ENCODE measurements at places on chromosomes 11 and 22. TPM values are rescaled to one million over a fixed set of nuclear protein-coding genes. Genes with fewer than 3 reads are reported as not detected.
A peak's percentile ranks its signal among the peaks of the same experiment; 100 is the strongest.

DNA sequence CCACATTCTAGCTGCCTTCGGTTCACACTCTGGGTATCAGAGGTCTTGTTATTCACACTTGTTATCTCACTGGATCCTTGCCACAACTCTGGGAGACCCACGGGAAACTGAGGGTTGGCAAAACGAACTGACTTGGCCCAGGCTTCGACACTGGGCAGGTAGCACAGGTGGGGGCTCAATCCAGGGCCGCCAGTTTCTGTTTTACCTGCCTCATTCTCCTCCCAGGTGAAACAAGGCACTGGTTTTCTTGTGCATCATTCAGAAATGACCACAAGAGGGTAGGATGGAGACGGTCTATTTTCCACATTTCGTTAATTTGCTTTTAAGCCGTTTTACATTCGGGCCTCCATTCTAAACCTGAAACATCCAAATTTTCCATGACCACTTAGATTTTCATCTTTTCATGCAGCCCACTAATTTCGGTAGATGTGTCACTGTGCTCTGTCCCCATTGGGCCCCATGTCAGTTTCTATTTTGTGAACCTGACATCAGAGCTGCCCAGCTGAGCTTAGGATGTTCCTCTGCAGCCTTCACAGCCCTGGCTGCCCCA, 108.1 kb downstream of the KIAA1671 start:
- no peak for DNase-seq

GRCh38 chr11:12674936-12675696, 895 bp downstream of the TEAD1 start:
- DNase-seq = peak; percentile 71

- peak; percentile 65 for DNase-seq
Observed at GRCh38 chr11:110093407-110094297, 460 bp downstream of the ZC3H12C start.

GRCh38 chr11:69413993-69414392, 67.5 kb upstream of the LINC01488 start:
- no peak for DNase-seq

DNA sequence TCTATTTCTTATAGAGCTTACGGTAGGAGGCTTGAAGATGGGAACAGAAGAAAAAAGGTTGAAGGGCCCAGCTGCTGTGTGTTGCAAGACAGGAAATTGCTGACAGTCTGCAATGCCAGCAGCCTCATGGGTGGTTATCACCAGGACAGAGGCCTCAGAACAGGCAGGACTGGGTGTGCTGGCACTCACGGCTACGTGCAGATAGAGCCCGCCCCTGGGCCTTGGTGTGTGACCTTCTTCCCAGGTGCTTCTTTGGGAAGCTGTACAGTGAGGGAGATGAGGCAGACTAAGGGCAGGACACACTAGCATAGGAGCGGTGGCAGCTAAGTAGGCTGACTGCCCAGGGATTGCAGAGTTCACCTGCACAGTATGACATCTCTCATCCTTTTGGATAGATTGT, 12.6 kb downstream of the PRAME start:
- no peak for DNase-seq

MRTFA gene
- total RNA-seq = 25.4 TPM

DNA sequence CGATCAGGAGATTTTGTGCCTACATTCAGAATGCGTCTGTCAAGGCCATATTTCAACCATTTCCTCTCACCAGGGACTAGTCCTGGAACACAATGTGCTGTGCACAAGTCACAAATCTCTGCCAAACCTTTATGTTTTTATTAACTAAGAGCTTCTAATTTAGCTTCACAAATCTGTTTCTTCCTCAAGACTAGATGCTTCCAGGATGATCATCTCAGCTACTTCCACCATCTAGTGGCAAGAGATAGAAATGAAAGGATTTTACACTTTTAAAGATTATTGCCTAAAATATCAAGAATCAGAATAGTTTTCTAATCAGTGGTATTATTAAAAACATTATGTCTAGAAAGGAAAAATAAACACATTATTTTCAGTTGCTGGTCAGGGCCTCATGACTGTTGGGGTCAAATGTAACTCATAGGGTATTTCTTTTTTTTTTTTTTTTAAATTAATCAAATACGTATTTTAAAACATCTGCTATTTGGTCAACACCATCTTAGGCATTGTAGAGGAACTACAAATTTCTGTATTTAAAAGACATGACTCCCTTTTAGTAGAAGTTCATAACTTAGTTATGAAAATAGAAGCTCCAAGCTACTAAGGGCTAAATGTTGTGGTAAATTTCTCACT, 1102.6 kb downstream of the DLG2 start:
- DNase-seq = peak; percentile 6

DNA sequence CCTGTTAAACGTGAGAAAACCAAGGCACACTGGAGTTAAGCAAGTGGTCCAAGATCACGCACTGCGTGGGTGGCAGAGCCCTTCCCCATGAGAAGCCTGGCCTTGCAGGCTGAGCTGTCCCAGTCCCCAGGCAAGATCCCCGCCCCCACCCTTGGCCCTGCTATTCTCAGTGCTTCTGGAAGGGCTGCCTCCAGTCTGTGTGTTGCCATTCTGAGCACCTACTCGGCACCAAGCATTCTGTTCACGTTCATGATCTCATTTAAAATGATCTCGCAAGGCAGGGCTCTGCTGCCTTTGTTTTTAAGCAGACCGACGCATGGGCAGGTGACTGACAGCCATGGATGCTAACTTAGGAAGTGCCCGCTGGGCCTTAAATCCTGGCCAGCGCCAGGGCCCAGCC, 62.8 kb downstream of the PHF21B start:
- DNase-seq = no peak

OR5A1 gene
- not detected for total RNA-seq

GRCh38 chr11:69822676-69823494, 3.7 kb upstream of the FGF3 start:
- DNase-seq = no peak

GRCh38 chr22:38700789-38701628, at the start of gene JOSD1:
Gene JOSD1, minus strand, starts transcription at chr22:38700943. Its CDS starts 956 bp downstream, at chr22:38699987.
- DNase-seq = peak; percentile 85

GRCh38 chr11:19316434-19316833, 75.7 kb upstream of the E2F8 start:
- no peak for DNase-seq

DNA sequence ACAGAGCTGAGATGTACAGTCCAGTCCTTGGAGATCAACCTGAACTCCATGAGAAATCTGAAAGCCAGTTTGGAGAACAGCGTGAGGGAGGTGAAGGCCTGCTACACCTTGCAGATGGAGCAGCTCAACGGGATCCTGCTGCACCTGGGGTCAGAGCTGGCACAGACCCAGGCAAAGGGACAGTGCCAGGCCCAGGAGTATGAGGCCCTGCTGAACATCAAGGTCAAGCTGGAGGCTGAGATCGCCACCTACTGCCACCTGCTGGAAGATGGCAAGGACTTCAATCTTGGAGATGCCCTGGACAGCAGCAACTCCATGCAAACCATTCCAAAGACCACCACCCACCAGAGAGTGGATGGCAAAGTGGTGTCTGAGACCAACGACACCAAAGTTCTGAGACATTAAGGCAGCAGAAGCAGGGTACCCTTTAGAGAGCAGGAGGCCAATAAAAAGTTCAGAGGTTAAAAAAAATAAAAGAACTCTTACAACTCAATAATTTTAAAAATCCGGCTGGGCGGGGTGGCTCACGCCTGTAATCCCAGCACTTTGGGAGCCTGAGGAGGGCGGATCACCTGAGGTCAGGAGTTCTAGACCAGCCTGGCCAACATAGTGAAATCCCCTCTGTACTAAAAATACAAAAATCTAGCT, 69.9 kb upstream of the RTL6 start:
- DNase-seq = peak; percentile 41

DNA sequence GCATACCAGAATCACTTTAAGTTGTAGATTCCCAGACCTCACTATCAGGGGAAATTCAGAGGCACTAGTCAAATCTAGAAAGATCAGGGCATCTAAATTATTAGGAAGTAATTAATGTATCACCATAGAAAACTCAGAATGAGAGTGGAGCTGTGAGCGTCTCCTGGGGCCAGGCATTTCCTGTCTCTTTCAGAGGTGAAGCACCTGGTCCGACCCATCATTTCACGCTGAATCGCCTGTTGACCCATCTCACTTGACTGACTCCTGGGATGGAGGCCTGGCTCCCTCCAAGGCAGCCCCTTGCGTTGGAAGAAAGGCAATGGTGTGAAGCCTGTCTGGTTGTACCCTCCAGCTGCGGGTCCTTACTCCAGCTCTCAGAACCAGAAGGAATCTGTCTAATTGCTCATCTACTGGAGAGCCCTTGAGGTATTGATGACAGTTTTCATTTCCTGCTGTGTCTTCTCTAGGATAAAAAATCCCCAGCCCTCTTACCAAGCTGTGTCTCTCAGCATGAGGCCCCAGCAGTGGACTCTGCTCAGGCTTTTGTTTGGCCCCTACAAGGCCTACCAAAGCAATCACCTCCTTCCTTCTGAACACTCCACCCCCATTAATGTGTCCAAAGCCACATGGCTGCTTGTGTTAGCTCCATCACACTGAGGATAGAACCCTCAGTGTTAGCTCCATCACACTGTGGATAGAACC, 93.2 kb upstream of the SYT13 start:
- DNase-seq = no peak
